Activated T-helper 9 cell treated with anti-CD3 and anti-CD28 coated beads, Interleukin-2, amount 50 U/mL, for 16 hours (primary cell): ENCODE measurements at places on chromosomes 1 and 21.
A peak's percentile ranks its signal among the peaks of the same experiment; 100 is the strongest.

GRCh38 chr1:205365945-205366463 lies 9.3 kb upstream of the KLHDC8A start:
- DNase-seq: no peak

DNA sequence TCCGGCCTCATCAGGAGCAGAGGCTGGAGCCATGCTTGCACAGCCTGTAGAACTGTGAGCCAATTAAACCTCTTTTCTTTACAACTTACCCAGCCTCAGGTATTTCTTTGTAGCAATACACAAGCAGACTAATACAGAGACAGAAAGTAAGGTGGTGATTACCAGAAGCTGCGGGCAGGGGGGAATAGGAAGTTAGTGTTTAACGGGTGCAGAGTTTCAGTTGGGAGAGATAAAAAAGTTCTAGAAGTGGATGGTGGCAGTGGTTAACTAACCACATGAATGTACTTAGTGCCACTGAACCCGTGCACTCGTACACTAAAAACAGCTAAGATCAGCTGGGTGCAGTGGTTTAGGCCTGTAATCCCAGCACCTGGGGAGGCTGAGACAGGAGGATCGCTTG lies 80.4 kb upstream of the TARDBP start:
- DNase-seq: no peak

DNA sequence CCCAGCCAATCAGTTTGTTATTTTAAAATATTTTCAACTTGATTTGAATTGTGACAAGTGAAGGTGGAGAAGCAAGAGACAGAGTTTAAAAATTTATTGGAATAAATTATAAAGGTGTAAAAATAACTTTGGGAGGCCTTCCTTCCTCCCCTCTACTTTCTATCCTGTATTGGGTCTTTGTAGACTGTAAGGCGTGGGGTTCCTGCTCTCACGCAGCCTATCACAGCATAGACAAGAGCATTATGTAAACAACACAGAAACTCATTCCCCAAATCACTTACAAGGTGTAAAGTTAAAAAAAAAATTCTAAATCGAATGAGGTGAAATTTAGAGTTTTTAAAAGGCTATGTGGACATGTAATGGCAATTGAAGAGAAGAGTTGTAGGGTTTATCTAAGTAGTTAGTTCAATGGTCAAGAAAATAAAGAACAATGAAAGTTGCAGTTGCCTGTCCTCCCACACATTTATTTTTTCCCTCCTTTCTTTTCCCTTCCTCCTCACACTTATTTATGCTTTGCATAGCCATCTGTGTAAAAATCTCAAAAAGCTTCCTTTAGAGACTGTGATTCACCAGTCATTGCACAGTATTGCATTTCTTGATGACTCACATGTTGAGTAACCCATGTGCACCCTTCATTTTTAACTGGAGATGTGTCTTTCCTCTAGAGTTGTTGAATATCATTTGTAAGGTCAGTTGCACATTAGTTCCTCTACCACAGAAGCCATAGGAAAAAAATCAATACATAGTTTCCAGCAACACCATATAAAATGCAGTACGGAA lies 242.2 kb downstream of the PTPRC start:
- DNase-seq: no peak

GRCh38 chr1:244937099-244937498 lies 72.8 kb upstream of the HNRNPU start:
- DNase-seq: no peak

DNA sequence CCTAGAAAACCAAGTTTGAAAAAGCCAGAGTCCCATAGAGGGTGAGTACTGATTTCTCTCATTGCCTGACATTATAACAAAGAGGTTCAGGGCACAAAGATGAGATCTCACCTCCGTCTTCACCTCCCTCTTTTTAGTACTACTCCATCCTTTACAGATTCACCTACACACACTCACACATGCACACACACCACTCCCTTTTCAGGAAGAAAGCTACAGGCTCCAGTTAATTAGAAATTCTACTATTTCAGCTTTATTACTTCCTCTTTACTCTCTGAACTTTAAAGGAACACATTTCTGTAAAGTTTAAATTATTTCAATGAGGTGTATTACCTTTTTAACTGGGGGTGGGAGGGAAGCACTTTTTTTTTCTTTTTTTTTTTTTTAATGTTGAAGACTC lies 59.6 kb upstream of the PRDX6 start:
- DNase-seq: no peak

DNA sequence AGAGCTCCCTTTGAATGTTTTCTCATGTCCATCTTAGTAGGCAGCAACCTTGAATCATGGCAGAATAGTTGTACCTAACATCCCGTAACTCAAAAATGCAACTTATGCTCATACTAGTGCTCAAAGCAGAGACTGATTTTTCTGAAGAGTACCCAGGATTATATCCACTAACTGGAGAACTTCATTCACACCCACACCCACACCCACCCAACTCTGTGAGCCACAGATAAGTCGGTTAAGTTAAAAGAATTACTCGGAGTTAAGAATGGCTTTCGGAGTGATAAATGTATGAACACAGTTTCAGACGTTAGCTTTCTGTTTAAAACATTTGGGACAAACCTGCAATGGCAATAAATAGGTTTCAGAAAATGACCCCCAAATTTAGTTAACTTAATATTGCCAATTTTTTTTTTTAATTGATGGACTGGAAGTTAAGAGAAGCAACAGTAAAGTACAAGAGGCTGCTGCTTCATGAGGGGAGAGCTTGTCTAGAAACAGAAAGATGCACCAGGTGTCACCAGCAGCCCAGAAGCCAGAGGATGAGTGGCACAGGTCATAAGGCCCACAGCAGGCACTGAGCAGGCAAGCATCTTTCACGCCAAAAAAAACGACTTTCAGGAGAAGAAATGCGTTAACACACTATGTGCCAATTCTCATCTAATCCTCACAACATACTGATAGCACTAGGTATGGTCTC lies 48.4 kb upstream of the C1orf198 start:
- DNase-seq: no peak

GRCh38 chr1:11838349-11839272 lies 9.0 kb downstream of the NPPA start:
- peak; percentile 48 for DNase-seq

GRCh38 chr1:27598295-27598687 lies 5.7 kb downstream of the AHDC1 start:
- no peak for DNase-seq

GRCh38 chr1:212410231-212410820 lies 4.4 kb downstream of the PACC1 start:
- no peak for DNase-seq

- no peak for DNase-seq
Measured at GRCh38 chr1:59568158-59568935, 246.4 kb upstream of the HOOK1 start.

GRCh38 chr1:40024671-40025070 lies 15.9 kb upstream of the CAP1 start:
- no peak for DNase-seq

DNA sequence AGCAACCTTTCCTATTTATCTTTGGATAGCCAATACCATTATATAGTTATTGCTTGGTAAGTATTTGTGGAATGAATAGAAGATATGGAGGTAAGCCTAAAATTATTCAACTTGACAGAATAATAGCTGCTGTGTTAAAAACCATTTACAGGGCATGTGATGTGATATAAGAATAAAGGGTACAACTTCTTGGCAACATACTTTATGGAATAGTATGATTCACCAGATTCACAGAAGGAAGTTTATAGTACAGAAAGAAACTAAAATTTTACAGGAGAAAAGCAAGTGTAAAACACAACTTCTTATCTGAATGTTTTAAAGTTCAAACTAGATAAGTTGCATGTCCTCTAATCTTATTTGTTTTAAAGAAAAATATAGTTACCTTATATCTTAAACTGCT lies 186.4 kb upstream of the ZRANB2 start:
- DNase-seq: no peak

GRCh38 chr21:41112740-41113692 lies 54.9 kb upstream of the BACE2 start:
- no peak for DNase-seq

DNA sequence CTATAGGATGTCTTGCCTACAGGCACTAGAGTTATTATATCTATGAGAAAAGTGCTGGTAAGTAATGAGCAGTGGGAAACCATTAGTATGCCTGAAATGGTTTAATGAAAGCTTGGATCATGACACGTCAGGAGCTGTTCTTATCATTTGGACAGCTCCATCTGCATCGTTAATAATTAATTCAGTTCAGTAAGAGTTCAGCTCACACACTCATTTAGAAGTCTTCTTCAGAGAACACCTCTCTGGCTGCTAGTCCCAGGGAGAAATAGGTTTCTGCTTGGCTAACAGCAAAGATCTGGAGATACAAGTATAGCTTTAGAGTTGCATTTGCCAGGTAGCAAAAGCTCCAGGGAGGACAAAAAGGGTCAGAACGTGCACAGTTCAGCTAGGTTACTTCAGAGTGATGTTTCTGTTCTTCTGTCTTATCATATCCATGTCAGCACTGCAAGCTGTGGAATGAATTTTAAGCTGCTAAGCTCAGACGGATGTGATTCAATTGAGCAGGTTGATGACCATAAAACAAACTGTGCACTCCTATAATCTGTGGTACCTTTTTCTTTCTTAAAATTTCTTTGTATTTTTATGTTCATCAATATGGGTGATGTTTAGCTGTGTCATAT lies 173.6 kb downstream of the ADGRL2 start:
- no peak for DNase-seq

DNA sequence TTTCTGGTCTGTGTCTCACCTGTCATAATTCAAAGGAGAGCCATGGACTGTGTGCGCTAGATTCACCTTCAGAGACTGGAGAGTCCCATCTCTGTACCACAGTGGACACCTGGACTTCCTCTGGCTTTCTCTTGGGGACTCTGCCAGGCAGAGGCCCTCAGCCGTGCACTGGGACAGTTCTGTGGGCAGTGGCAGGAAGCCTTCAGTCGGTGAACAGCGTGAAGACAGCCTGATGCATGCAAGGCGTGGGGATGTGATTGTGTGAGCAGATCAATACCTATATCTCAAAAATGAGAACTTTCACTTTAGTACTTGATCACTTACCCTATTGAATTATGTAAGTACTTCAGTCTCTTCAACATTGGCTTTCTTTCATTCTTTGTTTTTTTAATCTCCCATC lies 245.3 kb downstream of the DISC1 start:
- no peak for DNase-seq

DNA sequence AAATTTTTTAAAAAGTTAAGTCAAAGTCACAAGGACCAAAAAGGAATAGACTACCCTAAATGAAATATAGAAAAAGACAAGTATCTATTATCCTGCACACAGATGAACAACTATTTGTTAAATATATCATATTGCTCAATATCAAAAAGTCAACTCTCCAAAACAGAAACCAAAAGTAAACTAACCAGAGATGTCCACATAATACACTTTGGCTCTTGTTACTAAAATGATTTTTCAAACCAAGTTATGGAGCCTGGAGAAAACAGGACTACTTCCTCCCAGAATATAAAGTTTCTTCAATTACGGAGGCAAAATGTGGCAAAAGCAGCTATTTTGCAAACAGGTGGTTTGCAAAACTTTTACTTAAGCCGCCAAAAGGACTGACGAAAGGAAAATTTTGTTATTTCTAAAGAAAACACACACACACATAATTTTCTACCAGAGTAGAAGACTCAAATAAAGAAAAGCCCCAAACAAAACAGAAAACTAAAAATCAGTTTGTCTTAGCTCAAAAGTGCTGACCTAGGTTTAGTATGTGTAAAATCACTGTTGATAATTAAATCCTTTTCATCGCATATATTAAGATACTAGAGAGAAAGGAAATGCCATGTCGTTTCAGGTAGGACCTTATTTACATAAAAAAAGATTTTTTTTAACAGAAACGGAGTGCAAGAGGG lies 1.1 kb downstream of the DPYD start:
- no peak for DNase-seq

DNA sequence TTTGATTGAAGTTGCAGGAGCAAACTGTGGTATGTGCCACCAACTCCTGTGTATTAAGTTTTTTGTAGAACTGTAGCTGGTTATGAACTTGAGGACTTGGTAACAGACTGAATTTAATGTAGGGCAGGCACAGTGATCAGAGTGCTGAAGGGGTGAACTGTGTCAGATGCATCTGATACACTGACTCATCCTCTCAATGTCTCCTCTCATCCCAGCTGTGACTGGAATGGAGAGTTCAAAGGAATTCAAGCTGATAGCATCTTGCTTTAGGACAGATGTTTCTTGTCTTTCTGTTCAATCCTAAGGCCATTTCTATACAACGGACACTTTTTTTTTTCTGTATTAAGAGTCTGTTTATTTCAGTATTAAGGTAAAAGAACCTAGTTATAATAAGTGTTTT lies 25.0 kb upstream of the GBP1 start:
- no peak for DNase-seq

DNA sequence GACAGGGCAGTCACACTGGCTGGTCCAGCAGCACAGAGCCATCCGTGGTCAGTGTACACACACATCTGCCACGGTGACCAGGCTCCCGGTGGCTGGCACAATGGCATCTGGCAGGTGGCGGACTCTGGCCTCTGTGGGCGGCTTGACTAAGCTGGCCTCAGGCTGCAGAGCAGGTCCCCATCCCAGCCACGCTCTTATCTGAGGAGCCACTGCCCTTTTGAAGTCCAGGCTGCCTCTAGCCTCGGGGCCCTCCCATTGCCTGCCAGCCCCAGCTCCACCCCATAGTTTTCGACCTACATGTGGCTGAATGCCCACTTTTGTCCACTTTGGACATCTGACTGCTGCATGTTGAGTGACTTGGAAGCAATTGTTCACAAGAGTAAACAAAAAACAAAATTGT lies 29.9 kb upstream of the EDN2 start:
- DNase-seq: no peak

DNA sequence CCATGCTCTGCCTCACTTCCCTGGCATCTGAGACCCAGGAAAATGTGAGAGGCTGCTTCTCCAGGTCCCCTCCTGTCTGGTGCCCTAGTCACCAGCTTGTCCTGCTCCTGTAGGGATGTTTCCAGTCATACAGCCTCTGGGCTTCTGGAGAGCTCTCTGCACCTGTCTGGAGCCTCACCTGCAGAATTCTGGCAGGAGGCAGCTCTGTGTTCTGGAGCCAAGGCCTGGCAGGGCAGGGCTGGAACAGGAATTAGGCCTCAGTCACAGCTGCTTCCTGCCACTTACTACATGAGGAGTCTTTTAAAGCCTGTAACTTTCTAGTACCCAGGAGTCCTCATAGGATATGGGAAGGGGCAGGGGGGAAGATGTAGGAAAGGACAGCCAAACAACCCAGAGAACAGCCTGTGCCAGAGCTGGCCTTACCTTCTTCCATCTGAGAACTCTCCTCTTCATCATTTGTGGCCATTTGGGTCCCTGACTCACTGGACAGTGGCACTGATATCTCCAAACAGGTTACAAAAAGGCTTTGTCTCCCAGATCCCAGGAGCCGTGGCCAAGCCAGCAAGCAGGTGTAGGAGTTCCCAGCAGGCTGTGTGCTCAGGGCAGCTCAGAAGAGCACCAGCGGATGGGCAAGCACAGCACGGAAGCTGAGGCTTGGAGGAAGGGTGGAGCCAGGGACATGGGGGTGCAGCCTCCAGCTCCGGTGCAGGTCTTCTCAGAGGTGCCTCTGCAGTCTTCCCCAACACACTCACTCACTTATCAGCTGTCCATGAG lies 31.4 kb upstream of the ARTN start:
- no peak for DNase-seq

- DNase-seq: no peak
Measured at GRCh38 chr1:172482044-172482443, 38.2 kb upstream of the PIGC start.

GRCh38 chr1:223845037-223845809 lies 524 bp downstream of the TP53BP2 start:
- peak; percentile 61 for DNase-seq

- DNase-seq: no peak
Measured at GRCh38 chr1:104468282-104468681, 718.6 kb downstream of the AMY1C start.
